Osteoblast (primary cell): ENCODE measurements at places on chromosomes 7 and 10. TPM values are rescaled to one million over a fixed set of nuclear protein-coding genes. Genes with fewer than 3 reads are reported as not detected.

- DNase-seq, result peak; percentile 49
Measured at GRCh38 chr7:99002148-99002826, 124.0 kb downstream of the TRRAP start.

The PKD1L1 gene
- total RNA-seq, result under 0.01 TPM in 2 replicates

GRCh38 chr7:121083790-121084251, 95.3 kb downstream of the CPED1 start:
- peak; percentile 25 for DNase-seq

The KIAA1217 gene
- 36.8 and 51.0 TPM in 2 replicates for total RNA-seq

DNA sequence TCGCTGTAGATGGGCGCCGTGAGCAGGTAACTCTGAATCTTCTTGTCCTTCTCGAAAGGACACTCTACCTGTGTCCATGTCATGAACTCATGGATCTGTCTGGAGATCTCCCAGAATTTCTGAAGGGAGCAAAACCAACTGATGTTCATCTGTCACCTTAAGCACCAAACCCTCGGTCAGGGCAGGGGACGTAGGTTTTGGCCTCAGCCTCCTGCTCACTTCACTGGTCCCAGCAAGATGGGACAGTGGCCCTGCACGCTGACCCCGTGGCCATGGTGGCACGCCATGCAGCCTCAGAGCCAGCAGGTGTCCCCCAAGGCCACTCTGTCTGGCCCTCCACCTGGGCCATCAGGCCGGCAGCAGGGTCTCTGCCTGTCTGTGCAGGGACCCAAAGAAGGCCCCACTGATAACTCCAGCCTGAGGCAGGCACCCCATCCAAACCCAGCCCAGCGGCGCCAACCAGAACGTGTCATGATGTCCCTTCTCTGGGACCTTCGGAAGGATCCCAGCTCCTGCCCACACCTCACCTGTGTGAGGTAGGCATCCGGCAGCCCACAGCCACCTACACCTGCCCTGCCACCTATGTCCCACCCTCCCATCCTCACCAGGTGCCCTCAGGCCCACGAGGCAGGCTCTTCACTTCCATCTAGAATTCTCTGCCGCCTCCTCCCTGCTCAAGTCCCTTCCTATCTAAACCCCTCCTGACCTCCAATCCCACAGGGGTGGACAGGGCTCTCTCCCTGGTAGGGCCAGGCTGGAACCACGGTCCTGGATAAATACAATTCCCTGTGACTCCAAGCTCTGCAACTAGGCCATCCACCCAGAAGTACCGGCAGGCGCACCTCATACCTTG, 59.0 kb downstream of the CSGALNACT2 start:
- DNase-seq, result peak; percentile 86

The GLI3 gene
- total RNA-seq, result 10.9 and 11.9 TPM in 2 replicates

DNA sequence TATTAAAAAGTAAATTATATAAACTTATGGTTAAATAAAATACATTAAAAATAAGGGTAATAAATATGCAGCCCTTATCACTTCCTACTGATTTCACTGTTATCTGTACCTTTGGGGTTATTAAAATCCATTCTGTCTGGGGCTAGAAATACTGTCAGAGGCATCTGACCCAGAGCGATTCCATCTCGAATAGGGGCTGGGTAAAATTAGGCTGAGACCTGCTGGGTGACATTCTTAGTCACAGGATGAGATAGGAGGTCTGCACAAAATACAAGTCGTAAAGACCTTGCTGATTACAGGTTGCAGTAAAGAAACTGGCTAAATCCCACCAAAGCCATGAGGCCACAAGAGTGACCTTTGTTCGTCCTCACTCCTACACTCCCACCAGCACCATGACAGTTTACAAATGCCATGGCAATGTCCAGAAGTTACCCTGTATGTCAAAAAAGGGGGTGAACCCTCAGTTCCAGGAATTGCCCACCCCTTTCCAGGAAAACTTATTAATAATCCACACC, 77.6 kb downstream of the COBL start:
- DNase-seq, result no peak

- DNase-seq, result no peak
Measured at GRCh38 chr7:44694766-44695165, 53.9 kb upstream of the ZMIZ2 start.

- no peak for DNase-seq
Measured at GRCh38 chr10:98314532-98315284, 46.7 kb upstream of the LOXL4 start.

DNA sequence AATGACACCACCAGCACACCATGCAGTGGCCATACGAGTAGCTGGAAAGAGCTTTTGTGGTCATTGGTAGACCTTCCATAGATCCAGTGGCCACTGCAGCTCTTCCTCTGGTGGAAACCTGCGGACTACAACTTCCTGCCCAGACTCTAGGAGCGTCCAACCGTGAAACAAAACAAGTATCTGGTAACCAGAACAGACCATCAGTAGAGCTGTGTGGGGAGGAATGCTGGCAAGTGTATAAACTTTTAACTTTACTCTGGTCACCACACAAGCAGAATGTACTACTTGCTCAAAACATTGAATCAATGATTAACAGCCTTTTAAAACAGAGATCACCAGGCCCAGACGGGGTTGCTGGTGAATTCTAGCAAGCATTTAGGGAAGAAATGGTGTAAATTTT, 154.7 kb upstream of the DGKB start:
- no peak for DNase-seq

DNA sequence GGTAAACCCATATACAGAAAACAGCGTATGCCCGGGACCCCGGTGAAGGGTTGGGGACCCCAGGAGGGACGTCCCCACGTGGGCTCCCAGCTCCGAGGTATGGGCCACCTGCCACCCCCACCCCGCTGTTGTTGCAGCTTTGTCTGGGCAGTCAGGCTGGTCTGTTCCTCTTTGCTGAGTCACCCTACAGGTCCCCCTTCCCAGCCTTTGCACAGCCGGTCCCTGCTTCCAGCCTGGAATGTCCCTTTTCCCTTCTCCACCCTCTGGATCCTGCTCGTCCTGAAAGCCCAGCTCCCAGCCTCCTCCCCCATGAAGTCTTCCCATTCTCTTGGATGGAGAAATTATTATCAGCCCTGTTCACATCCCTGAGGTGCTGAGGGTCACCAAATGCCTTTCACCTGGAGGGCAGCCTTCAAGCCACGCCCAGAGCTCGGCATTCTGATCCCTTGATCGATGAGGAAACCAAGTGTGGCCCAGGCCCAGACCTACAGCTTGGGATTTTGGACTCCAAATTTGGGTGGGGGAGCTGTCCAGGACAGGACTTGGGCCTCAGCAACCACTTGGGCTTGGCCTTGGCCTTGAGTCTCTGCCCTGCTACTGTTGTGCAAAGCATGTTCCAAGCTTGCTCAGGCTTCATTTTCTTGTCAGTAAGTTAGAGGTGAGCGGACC, 2.6 kb downstream of the CLDN4 start:
- DNase-seq, result peak; percentile 81

The GALNT11 gene
- 42.7 and 51.3 TPM in 2 replicates for total RNA-seq
